Uterine smooth muscle cell (primary cell): ENCODE measurements at places on chromosomes 7 and 10. TPM values are rescaled to one million over a fixed set of nuclear protein-coding genes. Genes with fewer than 3 reads are reported as not detected.

CTAGE8 gene
- total RNA-seq, result 0.44 TPM in 1 of 2 replicates, not detected in the other

AS3MT gene
- 11.0 and 13.7 TPM in 2 replicates for total RNA-seq

SNX10 gene
- total RNA-seq, result 4.9 and 6.1 TPM in 2 replicates

DBF4 gene
- total RNA-seq, result 23.1 and 56.7 TPM in 2 replicates

RBP3 gene
- not detected in 2 replicates for total RNA-seq
